ENCODE measurements at places on chromosomes 7 and 10.

- DNase-seq = no peak
These were observed 43.3 kb downstream of the HSPA12A start for GRCh38 chr10:116699049-116699448.

- DNase-seq = no peak
These were observed 557.1 kb downstream of the PTPRN2 start for GRCh38 chr7:158030566-158030965.

- no peak for DNase-seq
These were observed 27.6 kb downstream of the DRGX start for GRCh38 chr10:49368256-49368655.

GRCh38 chr10:83603708-83604107, 535.6 kb upstream of the GHITM start:
- DNase-seq = no peak

DNA sequence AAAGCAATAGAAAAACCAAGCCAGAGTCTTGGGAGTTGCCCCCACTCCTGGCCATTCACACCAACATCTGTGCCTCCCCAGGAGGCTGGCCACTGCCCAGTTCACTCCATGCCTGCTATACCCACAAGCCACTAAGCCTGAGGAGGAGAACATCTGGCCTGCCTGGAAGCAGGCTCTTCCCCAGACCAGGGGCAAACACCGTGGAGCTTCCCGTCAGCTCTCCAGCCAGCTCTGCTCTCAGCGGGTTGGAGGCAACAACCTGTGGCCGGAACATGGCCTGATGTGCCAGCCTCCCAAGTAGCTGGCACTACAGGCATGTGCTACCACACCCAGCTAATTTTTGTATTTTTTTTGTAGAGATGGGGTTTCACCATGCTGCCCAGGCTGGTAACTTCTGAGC, 9.1 kb upstream of the PTPRN2 start:
- no peak for DNase-seq

DNA sequence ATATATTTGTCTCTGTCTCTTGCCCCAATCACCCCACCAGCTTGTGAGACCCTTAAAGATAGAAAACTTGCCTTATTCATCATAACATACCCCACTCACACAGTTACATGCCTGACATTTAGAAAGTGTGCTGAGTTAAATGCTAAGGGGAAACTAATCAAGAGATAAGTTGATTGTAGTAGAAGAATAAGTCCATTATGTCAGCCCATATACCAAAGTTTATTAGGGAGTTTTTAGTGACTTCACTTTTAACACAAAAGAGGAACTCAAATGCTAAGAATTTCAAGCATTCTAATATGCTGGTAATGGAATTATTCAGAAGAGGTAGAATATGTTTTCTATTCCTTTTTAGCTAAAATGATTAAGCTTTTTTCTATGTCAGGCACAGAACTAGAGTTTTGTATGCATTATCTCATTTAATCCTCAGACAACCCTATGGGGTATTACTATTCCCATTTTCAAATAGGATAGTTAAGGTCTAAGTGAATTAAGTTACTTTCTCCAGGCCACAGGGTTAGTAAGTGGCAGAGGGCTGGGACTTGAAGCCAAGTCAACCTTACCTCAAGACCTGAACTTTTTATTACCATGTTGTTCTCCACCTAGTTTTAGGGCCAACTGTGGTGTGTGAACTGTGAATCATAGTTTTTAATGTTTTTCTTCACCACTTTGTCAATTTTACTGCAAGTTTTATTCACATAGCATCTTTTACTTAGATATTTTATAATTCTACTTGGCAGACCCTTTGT, 19.6 kb downstream of the ASAH2 start:
- DNase-seq = no peak

GRCh38 chr10:71933651-71934050, 30.5 kb upstream of the CHST3 start:
- no peak for DNase-seq

DNA sequence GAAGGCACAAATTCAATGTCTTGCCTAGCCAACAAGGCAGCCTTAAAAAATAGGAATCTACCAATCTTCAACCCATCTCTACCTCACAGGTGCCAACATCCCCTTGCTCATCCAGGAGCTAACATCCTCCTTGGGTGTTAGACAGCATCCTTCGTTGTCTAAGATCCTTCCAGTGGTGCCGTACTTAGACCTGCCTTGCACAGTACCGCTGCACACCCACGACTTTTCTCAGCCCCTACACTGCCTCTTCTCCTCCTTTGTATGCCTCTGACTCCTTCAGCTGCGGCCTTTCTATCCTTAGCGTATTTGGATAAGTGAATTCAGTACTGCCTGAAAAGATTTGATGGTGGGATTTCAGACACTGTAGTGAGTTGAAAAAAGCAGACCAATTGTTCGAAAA, 15.9 kb upstream of the PRTFDC1 start:
- DNase-seq = no peak

- DNase-seq = no peak
These were observed 25.7 kb upstream of the WAPL start for GRCh38 chr10:86547296-86547695.

GRCh38 chr7:20193873-20194272, 23.3 kb downstream of the MACC1 start:
- DNase-seq = no peak

DNA sequence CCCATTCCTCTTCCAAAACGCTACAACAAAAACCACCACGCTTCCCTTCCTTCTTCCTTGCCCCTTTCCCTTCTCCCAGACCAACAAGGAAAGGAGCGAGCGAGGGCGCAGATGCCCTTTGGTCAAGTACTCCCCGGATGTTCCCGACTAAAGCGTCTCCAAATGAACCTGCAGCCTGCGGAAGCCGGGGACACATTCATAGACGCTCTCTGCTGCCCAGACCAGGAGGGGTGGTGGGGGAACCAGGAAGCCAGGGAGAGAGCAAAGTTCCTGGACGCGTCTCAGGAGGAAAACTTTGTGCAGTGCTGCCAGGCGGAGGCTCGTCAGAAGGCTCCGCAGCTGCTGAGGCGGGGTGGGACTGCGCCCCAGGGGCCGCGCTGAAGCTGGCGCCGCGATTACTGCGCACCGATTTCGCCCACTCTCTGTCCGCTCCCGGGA, 754 bp downstream of the SEMA3D start:
- no peak for DNase-seq

- DNase-seq = no peak
These were observed 52.0 kb downstream of the GRB10 start for GRCh38 chr7:50730446-50731400.

GRCh38 chr10:102492983-102493382, 9.5 kb downstream of the ACTR1A start:
- DNase-seq = no peak

DNA sequence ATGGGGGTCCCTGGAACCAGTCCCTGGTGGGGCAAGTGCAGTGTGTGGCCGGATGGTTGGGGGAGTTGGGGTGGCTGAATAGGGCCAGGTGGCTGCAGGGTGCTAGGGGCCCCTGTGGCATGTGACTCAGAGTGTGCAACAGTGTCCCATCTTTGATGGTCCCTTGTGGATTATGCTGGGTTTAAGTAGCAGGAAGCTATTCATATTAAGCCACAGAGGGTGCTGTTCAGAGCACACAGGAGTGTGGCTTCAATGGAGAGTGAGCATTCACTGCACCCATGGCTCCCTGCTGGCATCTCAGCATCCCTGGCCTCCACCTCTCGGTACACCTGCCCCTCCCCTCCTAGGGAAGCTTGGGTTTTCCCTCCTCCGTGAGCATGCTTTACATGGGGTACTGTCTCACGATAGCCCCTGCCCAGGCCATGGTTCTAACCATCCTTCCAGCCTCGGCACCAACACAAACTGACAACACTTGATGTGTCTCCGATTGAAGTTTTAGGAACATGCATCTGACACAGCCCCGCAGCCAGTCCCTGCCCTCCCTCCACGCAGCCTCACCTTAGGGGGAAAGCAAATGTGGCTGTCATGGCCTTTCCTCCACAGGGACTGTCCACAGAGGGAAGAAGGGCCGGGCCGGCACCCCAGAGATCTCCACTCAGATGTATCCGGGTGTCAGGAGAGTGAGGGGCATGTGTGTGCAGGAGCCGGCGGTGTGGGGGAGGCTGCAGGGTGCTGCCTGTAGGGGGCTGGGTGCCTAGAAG, 30.4 kb upstream of the PPIF start:
- DNase-seq = no peak

- DNase-seq = no peak
These were observed 6.1 kb upstream of the SH3PXD2A start for GRCh38 chr10:103861505-103861904.

GRCh38 chr7:2526659-2527504, 7.3 kb downstream of the LFNG start:
- DNase-seq = no peak

GRCh38 chr10:91088300-91089140, 131.9 kb upstream of the PCGF5 start:
- DNase-seq = peak; percentile 5

DNA sequence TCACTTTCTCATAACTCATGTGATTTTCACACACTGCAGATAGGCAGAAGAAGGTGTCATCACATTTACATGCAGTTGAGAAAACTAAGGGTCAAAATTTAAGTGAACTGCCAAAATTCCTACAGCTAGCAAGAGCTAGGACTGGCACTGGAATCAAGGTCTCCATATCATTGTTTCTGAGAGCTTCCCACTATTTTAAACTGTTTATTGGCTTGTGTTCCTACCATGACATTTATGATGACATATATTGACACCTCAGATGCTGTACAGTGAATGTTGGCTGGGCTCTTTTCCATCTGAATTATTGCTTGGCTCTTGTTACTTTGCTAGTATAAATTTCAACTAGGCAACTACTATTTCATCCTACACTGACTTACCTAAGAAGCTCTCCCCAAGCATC, 2.0 kb downstream of the THSD7A start:
- no peak for DNase-seq

- no peak for DNase-seq
These were observed 22.0 kb downstream of the ADGRA1 start for GRCh38 chr10:133109711-133110110.

GRCh38 chr7:158864507-158864820, 8.1 kb downstream of the DYNC2I1 start:
- no peak for DNase-seq

DNA sequence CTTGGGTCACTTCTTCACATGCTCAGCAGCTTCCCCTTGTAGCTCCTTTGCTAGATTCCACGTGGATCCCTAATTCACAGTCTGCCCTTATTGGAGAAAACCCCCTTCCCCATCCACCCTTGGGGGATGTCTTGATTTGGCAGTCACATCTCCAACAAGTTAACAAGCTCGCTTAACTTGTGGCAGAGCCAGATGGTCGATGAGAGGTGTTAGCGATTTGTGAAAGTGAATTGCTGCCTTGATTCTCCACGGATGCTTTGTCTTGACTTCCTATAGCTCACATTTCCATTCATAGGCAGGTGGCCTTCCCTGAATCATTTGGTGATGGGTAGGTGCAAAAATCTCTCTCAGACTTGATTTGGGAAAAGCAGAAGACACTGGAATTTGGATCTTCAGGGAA, 387.9 kb downstream of the TCERG1L start:
- no peak for DNase-seq

- no peak for DNase-seq
These were observed 509.5 kb upstream of the CELF2 start for GRCh38 chr10:10508211-10508610.

GRCh38 chr7:17029150-17029549, 147.4 kb upstream of the AGR3 start:
- no peak for DNase-seq

GRCh38 chr7:71739520-71740173, 607.7 kb downstream of the GALNT17 start:
- DNase-seq = no peak

DNA sequence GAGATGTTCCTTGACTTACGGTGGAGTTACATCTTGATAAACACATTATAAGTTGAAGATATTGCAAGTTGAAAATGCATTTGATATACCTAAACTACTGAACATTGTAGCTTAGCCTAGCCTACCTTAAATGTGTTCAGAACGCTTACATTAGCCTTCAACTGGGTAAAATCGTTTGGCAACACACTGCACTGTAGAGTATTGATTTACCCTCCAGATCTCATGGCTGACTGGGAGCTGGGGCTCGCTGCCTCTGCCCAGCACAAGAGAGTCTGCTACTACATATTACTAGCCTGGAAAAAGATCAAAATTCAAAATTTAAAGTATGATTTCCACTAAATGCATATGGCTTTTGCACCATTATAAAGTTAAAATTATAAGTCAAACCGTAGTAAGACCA, 7.5 kb upstream of the AGR3 start:
- DNase-seq = no peak

- DNase-seq = no peak
These were observed 2.0 kb downstream of the CYP26C1 start for GRCh38 chr10:93062514-93063143.

DNA sequence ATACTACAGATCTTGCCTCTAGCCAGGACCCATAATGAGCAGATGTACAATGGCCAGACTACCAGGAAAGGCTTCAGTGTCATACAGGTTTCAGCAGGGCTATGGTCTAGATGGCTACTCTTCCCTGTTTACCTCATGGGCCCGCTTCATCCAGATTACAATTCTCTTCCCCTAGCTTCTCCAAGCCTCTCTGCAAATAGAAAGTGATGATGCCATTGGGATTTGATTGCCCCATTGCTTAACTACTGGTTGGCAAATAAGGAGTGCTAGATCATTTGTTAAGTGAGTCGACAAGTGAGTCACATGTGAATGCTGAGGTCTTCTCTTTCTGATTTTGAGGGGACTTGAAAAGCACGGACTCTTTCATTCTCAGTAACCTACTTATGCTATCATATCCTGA, 361.5 kb upstream of the LRRTM3 start:
- DNase-seq = no peak

DNA sequence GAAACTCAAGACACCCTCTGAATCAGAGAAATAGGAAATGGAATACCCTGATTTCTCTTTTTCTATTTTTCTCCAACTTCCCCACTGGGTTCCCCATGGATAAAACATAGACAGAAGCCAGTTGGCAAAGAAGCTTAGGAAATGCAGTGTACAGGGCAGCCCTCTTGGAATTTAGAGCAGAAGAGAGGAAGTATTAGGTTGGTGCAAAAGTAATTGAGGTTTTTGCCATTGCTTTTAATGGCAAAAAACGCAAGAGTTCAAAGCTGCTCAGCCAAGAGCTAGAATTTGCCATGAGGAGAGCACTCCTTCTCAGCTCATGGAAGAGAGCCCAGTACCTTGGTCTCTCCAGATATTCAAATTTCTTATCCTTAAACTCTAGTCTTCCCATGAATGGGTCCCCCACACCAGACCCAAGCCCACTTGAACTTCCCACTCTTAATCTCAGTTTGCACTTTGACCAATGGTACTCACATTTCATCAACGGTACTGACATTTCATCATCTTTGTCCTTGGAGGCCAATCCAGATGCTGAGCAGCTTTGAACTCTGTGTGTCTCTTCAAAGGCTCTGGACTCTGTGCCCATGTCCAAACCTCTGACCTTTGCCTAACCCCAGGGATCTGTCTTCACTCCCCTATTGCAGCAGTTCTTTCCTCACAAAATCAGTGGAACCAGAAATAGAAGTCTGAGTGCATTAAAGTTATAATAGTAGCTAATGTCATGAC, 73.2 kb upstream of the PPP1R3C start:
- DNase-seq = no peak

GRCh38 chr7:38222481-38223096, 44.5 kb downstream of the STARD3NL start:
- DNase-seq = no peak

- DNase-seq = no peak
These were observed 118.5 kb upstream of the TMEM106B start for GRCh38 chr7:12092499-12093130.

- no peak for DNase-seq
These were observed 730.6 kb upstream of the VSTM2A start for GRCh38 chr7:53811555-53812079.

- peak; percentile 23 for DNase-seq
These were observed 534.6 kb upstream of the NRP1 start for GRCh38 chr10:33869028-33869427.
